T-cell (primary cell): ENCODE measurements at places on chromosomes 4 and X.

GRCh38 chr4:101967697-101968346 lies 177.3 kb downstream of the BANK1 start:
- no peak for DNase-seq

- DNase-seq, result no peak
Measured at GRCh38 chrX:72297953-72298730, 7.6 kb downstream of the CITED1 start.

DNA sequence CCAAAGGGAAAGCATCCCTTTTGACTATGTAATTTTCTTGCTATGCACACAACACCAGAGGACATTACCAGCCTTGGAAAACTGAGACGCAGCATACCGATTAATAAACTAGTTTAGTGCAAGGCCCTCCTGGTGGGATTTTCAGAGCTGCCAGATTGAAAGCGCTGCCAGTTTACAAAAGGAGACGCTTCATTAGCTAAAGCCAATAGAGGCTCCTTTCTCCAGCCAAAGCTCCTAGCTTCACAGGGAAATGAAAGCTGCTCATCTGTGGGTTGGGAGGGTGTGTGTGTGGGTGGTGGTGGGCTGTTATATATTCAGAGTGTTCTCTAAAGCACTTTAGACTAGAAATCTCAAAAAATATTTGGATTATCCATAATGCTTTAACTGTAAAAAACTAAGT lies 32.4 kb downstream of the SPANXN4 start:
- DNase-seq, result no peak

DNA sequence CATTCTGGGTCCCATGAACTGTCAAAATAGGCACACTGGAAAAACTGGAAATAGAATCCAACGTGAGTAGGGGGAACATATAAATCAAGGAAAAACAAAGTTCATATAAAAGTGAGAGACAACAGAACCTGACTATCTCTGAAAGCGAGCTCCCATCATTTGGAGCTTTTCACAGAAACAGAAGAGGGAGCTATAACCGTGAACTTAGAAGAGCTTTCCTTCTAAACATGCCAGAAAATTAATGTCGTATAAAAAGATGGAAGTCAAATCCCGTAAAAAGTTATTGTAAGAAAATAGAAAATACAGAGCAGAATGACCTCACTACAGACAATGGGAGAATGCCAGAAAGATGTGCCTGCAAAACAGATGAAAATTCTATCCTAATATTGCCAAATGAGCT lies 23.9 kb upstream of the HSD17B10 start:
- no peak for DNase-seq
